ENCODE measurements at places on chromosomes 11 and 22. TPM values are rescaled to one million over a fixed set of nuclear protein-coding genes. Genes with fewer than 3 reads are reported as not detected.

- no peak for DNase-seq
Observed at GRCh38 chr22:24323695-24324094, 53.1 kb downstream of the SPECC1L start.

- DNase-seq, result no peak
Observed at GRCh38 chr11:122127020-122127419, 11.0 kb upstream of the BLID start.

DNA sequence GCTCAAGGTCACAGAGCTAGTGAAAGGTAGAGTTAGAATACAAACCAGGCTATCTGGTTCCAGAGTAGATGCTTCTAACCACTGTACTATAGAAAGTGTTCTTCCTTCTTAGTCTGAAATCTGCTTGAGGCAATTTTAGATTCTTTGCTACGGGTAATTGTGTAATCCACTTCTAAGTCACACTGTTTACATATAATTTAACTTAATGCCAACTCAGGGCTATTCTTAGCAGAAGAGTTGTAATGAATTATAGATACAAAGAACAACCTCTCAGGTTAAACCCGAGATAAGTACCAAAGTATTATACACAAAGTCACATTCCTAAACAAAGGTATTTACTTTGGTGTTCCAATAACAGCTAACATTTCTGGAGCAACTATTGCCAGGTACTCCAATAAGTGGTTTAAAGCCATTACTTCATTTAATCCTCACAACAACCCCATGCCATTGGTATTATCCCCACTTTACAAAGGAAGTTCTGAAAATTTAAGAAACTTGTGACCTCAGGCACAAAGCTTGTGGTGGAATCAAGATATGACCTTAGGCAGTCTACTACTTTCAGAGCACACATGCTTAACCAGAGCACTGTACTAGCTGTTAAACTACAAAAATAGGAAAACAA, 31.1 kb upstream of the DDI1 start:
- DNase-seq, result no peak

Gene GAL3ST3
- total RNA-seq, result 0.14 TPM

Gene TMPRSS6
- total RNA-seq, result 8.7 TPM

- DNase-seq, result peak; percentile 63
Observed at GRCh38 chr11:123235117-123235655, 40.1 kb upstream of the CLMP start.

- no peak for DNase-seq
Observed at GRCh38 chr22:43731988-43732387, 80.1 kb downstream of the EFCAB6 start.

Gene CD3D
- total RNA-seq, result 337 TPM

Gene DCHS1
- total RNA-seq, result 2.1 TPM

Gene RAG2
- total RNA-seq, result not detected

DNA sequence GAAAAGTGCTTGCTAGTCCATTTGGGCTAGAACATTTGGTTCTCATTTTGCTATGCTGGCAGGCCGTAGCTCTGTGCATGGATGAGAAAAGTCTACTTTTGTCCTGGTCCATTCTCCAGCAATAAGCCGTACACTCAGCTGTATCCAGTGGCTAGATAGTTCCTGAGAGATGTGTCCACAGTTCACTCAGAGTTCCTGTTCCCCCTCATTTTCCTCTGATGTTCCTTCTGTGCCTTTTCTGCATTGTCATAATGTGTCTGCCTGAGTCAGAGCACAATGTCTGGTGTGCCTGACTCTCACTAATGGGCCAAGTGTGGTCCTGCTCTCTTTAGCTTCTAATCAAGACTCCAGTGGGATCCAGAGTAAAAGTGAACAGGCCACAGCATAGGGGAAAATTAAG, 215.7 kb upstream of the CTSC start:
- no peak for DNase-seq

DNA sequence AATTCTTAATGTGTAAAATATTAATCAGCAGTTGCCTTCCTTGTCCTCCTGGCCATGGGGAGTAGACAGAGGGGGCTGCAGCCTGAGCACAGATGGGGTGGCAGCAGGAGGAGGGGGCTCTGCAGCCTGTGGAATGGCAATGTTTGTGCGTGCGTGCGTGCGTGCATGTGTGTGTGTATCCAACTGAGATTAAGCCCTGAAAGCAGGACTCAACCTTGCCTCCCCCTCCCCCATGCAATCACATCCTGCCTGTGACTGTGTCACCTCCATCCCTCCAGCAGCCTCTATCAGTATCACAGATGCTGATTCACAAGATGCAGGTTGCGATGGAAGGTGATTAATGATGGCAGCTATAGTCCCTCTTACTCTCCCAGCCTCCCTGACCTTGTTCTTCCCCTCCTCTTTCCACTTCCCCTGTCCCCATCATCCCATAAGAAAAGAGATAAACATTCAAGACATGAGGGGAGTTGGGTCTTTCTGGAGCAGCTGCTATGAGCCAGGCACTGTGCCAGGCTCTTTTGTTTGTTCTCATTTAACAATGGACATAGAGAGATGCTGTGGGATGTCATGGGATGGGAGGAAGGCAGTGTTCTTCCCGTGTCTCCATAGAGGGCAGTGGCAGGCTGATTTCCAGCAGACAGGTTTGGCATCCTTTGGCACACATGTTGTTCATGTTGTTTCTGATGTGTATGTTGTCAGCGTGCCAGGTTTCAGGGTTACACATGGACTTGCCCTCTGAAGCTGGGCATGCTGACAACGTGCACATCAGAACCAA, 43.8 kb upstream of the NECTIN1 start:
- no peak for DNase-seq

DNA sequence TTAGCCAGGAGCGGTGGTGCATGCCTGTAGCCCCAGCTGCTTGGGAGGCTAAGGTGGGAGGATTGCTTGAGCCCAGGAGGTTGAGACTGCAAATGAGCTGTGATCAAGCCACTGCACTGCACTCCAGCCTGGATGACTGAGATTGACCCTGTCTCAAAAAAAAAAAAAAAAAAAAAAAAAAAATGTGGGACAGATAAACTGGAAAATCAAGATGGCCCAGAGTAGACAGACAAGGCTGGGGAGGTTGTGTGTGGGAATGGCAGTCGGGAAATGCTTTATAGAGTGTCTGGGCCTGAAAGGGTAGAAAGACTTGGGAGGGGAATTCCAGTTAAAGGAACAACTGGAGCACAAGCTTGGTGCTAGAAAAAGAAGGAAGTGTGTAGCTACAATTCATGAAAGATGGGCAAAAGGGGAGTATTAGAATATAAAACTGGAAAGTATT, 18.2 kb upstream of the WDR74 start:
- no peak for DNase-seq

Gene HEPN1
- total RNA-seq, result not detected

DNA sequence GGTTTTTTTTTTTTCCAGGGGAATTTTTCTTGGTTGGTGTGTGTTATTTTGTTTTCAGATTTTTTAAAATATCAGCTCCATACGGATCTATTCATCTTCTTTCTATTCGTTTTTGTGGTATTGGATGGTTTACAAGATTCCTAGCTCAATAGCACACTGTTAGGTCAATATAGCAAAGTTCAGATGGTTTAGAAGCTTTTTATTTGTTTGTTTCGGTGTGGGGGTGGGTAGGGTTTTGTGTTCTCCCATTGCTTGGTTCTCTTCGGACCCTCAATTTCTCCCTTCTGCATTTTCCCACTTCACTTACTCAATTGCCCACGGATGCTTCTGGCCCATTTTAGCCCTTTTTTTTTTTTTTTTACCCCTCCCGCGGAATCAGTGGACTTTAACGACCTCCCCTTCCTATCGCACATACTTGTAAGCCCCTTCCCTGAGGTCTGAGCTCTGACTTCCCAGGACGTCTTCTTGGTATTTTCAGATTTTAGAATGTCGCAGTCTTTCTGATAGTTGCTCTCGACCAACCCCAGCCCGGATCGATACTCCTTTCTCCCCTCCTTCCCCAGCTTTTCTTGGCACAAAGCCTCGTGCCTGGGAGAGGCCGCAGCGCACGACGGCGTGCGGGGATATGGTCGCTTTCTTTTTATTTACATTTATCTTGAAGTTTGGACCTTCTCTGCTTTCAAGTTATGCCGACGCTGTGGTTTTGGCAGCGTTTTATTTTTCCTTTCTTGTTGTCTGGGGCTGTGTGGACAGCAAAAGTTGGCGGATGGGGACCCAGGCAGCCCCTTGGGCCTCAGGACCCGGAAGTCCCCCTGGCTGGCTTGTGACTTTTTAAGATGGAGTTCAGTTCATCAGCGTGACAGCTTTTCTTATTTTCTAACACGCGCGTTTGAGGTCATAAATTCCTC, 4.4 kb upstream of the SPDYC start:
- no peak for DNase-seq

Gene ST14
- total RNA-seq, result 0.10 TPM

DNA sequence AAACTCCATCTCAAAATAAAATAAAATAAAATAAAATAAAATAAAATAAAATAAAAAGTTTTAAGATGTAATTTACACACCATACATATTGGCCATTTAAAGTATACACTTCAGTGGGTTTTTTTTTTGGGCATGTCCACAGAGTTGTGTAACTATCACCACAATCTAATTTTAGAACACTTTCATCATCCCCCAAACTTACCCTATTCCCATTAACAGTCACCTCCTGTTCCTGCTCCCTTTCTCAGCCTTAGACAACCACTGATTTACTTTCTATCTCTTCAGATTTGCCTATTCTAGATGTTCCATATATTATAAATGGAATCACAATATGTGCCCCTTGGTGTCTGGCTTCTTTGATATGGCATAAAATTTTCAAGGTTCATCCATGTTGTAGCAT, 4.6 kb upstream of the ACER3 start:
- DNase-seq, result no peak

Gene KCNQ1OT1
- 0.49 TPM for total RNA-seq

Gene OR10D3
- total RNA-seq, result not detected

DNA sequence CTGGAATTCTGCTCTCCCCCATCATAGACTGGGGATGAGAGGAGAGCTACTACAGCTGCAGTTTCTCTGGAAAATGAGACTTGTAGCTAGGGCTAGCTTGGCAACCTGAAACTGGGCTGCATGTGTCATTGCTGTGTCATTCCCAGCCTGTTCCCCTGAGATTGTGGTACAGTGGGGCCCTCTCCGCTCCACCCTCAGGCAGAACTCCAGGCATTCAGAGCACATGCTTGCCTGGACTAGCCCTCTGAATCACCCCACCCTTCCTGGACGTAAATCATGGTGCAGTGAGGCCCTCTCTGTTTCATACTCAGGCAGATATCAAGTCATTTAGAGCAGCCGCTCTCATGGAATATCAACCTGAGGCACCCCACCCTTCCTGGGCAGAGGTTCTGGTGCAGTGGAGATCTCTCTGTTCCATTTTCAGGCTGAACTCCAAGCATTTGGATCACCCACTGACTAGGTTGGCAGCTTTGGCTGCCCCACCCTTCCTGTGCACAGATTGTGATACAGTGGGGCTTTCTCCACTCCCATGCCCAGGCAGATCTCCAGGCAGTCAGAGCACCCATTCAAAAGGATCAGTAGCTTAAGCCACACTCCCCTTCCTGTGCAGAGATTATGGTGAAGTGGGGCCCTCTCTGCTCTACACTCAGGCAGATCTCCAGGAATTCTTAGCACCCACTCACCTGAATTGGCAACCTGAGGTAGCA, 274.4 kb downstream of the C11orf87 start:
- no peak for DNase-seq

DNA sequence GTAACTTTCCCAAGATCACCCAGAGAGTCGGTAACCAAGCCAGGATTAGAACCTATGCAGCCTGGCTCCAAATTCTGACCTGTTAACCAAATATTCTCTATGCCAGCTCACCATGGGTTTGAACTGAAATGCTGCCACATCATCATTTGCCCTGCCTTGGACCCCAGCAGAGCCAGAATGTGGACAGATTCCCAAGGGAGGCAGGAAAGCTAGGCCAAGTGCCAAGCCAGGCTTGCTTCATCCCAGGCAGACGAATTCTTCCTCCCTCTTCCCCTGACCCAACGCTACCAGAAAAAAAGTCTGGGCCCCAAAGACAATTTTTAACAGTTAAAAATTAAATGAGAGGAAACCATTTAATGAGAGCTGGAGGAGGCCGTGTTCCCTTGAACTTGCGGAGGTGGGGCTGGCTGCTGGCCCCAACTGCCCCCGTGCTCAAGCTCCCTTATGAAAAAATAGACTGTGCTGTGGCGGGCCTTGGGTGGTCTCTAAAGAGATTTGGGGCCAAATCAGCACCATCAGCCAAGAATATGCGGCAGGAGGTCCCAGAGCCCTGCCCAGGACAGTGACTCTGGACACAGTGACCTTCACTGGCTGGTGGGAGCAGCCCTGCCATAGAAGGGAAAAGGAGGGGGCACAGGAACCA, 184.1 kb upstream of the SYT13 start:
- DNase-seq, result no peak

- no peak for DNase-seq
Observed at GRCh38 chr22:45831394-45831793, 145.6 kb downstream of the WNT7B start.

Gene GGTLC2
- not detected for total RNA-seq

GRCh38 chr11:116035977-116036376, 531.8 kb upstream of the CADM1 start:
- no peak for DNase-seq

Gene TEAD1
- 0.14 TPM for total RNA-seq

DNA sequence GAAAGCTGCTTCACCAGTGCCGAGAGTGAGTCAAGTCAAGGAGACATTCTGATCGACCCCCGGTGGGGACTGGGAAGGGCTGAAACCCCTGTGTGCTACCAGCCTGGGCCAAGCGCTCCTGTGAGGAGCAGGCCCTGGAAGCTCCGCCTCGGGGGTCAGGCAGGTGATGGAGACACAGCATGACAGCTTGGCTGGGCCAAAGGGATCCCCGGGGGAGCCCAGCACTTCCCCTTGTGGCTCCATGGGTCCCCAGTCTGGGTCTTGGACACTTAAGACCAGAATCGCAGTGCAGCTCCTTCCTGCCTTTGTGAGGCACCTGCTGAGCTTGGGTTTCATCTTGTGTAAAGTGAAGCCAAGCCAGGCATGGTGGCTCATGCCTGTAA, 89.2 kb downstream of the MORC2 start:
- DNase-seq, result no peak

All from activated naive CD4-positive, alpha-beta T cell treated with anti-CD3 and anti-CD28 coated beads, Interleukin-2, amount 50 U/mL, for 72 hours (primary cell).